ENCODE measurements at places on chromosomes 3 and 15. TPM values are rescaled to one million over a fixed set of nuclear protein-coding genes. Genes with fewer than 3 reads are reported as not detected.

Gene TPRG1
- total RNA-seq: 27.3 TPM

Gene MUC20
- total RNA-seq: 0.26 TPM

Gene GOLGA8S
- not detected for total RNA-seq

Gene ADAMTS7
- 1.2 TPM for total RNA-seq

Gene PTPRG
- total RNA-seq: 18.5 TPM

Gene GAP43
- total RNA-seq: not detected

Gene FAM107A
- 21.8 TPM for total RNA-seq

Gene NOX5
- total RNA-seq: 1.6 TPM

Gene DZIP1L
- 17.4 TPM for total RNA-seq

Gene GPR87
- 44.3 TPM for total RNA-seq

Gene SLC27A2
- total RNA-seq: 3.8 TPM

Gene HRH1
- total RNA-seq: 10.9 TPM

DNA sequence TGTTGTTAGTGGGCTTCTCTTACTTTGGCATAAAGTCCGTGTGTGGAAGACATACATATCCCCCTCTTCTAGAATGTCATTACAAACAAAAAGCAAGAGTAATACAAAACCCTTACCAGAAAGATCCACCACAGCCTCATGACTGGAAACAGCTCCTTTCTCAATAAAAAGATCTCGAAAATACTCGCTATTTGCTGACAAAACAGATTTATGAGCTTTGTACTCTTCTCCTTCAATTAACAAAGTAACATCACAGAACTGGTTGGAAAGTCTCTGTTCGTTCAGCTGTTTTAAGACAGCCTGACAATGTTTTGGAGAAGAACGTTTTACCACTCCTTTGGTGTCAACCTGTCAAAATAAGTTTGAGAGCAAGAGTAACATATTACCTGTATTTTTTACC lies 5.9 kb downstream of the ZBTB11 start:
- no peaks in the 10 kb centered on the region for H3K27me3 ChIP-seq
- H3K36me3 ChIP-seq: peaks cover 29% of the 10 kb centered on the region
- H3K4me3 ChIP-seq: no peak overlapping the region
- no peak overlapping the region for H3K27ac ChIP-seq

- H3K27ac ChIP-seq: no peak overlapping the region
- peaks cover under 1% of the 10 kb centered on the region for H3K36me3 ChIP-seq
- no peaks in the 10 kb centered on the region for H3K27me3 ChIP-seq
- H3K4me1 ChIP-seq: no peaks in the 10 kb centered on the region
Observed at GRCh38 chr15:41989573-41990242, 17.4 kb upstream of the EHD4 start.

GRCh38 chr3:21729888-21730459 lies 21.0 kb downstream of the ZNF385D start:
- no peaks in the 10 kb centered on the region for H3K36me3 ChIP-seq
- no peak for DNase-seq
- H3K4me3 ChIP-seq: no peak overlapping the region
- no peaks in the 10 kb centered on the region for H3K4me1 ChIP-seq

- peaks cover 5% of the 10 kb centered on the region for H3K36me3 ChIP-seq
- H3K27ac ChIP-seq: no peak overlapping the region
- H3K4me3 ChIP-seq: no peak overlapping the region
- no peaks in the 10 kb centered on the region for H3K27me3 ChIP-seq
Observed at GRCh38 chr3:195565716-195566115, 18.0 kb downstream of the APOD start.

DNA sequence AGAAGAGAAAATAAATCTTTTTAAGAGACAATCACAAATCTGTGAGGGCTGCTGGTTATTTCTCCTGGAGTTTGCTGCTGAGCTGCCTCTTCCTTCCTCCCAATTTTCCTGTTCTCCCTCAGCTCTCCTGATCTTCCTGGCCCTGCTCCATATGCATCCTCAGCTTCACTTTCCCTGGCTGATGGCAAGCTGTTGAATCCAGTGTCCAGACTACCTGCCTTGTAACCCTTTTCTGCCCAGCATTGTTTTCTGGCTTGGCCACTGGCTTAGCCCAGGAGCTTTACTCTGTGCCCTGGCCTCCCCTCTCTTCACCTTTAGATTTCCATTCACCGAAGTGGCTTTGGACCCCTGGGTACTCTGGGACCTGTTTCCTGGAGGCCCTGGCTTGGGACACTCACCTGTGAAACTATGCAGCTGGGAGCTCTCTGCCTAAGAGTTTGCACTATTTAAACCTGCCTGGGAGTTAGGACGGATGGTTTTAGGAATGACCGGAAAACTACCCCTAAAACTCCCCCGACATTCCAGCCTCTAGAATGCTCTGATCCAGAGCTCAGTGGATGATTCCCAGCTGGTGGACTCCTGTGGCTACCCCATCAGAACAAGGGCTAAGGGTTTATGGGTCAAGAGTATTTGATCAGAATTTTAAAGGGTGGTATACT lies 90.0 kb downstream of the RBPMS2 start:
- peaks cover 86% of the 10 kb centered on the region for H3K36me3 ChIP-seq
- no peak overlapping the region for H3K27ac ChIP-seq
- H3K27me3 ChIP-seq: no peaks in the 10 kb centered on the region
- DNase-seq: no peak
- H3K4me3 ChIP-seq: no peak overlapping the region
- H3K4me1 ChIP-seq: peaks cover 15% of the 10 kb centered on the region

DNA sequence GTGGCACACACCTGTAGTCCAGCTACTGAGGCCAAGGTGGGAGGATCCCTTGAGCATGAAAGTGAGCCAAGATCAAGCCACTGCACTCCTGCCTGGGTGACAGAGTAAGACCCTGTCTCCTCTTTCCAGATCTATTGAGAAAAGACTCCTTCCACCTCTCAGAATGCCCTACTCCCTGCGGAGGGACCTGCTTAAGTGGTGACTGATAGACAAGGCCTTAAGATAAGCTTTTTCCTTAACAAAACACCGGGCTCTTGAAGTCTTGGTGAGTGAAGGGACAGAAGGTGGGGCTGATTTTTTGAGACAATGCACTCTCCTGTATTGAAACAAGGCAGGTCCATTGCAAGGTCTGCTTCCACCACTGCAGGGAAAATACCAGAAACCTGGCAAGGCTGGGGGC lies 338.4 kb upstream of the FRG2C start:
- no peak overlapping the region for H3K4me3 ChIP-seq
- no peak for DNase-seq
- H3K4me1 ChIP-seq: no peaks in the 10 kb centered on the region
- no peak overlapping the region for H3K27ac ChIP-seq

DNA sequence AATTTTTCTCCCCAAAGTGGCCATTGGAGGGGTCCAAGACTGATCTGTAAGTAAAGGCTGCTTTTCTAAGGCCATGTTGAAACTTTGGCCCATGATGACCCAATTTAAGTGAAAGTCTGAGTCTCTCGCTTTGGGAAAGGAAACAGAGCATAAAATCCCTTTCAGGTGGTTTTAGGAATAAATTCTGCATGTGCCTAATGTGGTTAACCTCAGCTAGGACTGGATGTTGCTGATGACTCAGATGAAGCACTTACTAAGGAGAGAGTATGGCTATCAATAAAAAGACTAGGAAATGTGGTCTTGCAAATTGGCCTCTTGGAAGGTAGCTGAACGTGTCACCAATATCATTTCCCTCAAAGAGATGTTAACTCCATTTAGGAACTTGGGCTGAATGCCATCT lies 458.5 kb downstream of the AGBL1 start:
- H3K36me3 ChIP-seq: no peaks in the 10 kb centered on the region
- H3K27me3 ChIP-seq: no peaks in the 10 kb centered on the region
- no peaks in the 10 kb centered on the region for H3K4me1 ChIP-seq
- H3K27ac ChIP-seq: no peak overlapping the region
- DNase-seq: no peak

DNA sequence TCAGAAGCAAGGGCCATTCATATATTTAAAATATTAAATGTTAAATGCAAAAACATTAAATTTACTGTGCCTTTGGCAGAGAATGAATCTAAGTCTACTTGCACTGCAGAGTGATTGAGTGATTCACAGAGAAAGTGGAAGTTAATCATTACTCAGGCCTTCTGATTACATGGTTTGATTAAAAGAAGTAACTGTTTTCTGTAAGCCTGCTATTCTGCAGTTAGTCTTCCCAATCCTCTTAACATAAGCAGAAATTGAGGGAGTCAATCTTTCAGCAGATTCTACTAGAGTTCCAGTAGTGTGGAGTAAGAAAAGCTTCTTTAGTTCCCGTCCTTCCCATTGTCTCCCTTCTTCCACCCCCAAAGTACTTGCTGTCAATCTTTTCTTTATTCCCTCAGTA lies 1.5 kb downstream of the NLGN1 start:
- no peak for DNase-seq
- no peak overlapping the region for H3K27ac ChIP-seq
- H3K27me3 ChIP-seq: peaks cover 9% of the 10 kb centered on the region
- H3K4me3 ChIP-seq: no peak overlapping the region

GRCh38 chr3:178353006-178353694 lies 183.1 kb upstream of the KCNMB2 start:
- no peak overlapping the region for H3K4me3 ChIP-seq
- H3K36me3 ChIP-seq: no peaks in the 10 kb centered on the region
- H3K27me3 ChIP-seq: no peaks in the 10 kb centered on the region
- no peak for DNase-seq

DNA sequence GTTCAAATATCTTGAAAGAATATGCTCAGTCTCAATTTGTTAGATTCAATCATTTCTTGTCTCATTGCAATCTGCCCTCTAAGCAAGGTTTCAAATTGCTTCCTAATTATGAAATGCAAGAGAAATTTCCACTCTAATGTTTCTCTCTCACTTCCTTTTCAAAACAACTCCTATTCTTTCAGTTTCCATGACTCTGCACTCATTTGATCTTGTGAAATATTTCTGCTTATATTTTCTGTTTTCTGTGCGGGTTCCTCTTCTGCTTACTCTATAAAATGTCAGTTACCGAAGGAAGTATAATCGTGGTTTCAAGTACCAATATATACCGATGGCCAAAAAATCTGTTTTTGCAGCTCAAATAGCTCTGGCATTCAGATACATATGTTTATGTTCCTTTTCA lies 521.9 kb upstream of the NAALADL2 start:
- no peaks in the 10 kb centered on the region for H3K36me3 ChIP-seq
- no peaks in the 10 kb centered on the region for H3K27me3 ChIP-seq
- H3K27ac ChIP-seq: no peak overlapping the region
- no peak overlapping the region for H3K4me3 ChIP-seq

DNA sequence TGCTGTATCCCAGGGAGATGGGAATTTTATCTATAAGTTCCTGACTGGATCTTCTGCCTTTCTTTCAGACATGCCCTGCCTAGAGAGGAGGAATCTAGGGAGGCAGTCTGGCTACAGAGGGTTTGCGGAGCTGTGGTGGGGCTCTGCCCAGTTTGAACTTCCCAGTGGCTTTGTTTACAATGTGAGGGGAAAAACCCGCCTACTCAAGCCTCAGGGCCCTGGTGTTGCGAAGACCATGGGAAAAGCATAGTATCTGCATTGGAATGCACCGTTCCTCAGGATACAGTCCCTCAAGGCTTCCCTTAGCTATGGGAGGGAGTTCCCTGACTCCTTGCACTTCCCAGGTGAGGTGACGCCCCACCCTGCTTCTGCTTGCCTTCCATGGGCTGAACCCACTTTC lies 168.7 kb downstream of the TMEM108 start:
- no peaks in the 10 kb centered on the region for H3K4me1 ChIP-seq
- no peaks in the 10 kb centered on the region for H3K36me3 ChIP-seq
- H3K4me3 ChIP-seq: no peak overlapping the region
- no peaks in the 10 kb centered on the region for H3K27me3 ChIP-seq
- H3K27ac ChIP-seq: no peak overlapping the region

DNA sequence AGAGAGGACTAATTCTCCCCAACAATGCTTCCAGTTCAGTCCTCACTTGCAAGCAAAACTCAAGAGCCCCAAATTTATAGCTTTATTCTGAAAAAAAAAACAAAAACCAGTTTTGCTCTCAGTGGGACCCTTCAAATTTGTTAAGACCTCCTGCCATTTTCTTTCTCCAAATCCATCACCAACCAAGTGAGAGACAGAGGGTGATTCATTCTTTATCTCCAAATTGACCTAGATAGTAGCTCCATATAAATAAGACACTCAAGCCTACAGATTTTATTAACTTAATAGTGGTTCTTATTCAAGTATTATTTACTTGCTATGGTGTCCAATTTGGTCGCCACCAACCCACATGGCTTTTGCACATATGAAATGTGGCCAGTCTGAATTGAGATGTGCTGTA lies 195.8 kb downstream of the RORA start:
- H3K27ac ChIP-seq: no peak overlapping the region
- H3K36me3 ChIP-seq: no peaks in the 10 kb centered on the region
- peaks cover 10% of the 10 kb centered on the region for H3K4me1 ChIP-seq
- H3K27me3 ChIP-seq: no peaks in the 10 kb centered on the region

DNA sequence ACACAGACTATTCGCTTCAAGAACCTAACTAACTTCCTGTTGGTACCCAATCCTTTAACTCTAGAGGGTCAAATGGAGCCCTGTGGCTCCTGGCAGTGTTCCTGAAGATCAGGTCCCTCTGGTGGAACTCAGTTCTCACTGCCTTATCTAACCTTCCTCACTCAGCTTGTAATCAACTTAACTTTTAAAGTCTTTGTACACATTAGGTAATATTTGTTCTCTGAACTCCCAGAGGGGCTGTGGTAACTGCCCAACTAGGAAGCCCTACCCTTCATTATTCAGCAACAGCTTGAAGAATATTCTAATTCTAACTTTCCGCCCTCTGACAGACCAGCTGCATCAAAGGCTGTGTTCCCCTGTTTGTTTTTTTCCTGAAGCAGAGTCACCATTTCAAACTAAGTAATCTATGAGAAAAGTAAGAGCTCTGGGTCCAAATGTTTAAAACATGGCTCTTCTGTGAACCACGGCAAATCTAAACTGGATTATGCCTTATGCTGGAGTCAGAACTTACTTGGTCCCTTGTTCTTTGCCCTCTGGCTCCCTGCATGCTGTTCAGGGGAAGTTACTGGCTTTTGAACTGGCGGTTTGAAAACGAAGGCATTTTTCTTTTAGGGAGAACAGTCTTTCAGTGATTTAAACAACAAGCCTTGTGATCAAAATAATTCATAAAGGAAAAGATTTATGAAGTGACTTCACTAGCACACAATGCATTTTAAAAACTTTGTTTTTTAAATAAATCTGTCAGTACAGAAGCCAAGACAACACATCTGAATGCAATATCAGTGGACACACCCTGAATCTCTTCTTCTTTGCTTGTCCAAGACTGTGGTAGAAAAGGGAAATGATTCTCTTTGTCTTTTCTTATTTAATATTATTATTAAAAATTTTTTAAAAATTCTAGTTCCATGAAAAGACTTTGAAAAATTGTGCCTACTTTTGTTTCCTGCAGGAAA lies 365.6 kb downstream of the TIGIT start:
- H3K4me3 ChIP-seq: peak overlapping the region; percentile 17
- no peak for DNase-seq
- peak overlapping the region; percentile 84 for H3K27ac ChIP-seq
- no peaks in the 10 kb centered on the region for H3K36me3 ChIP-seq
- H3K27me3 ChIP-seq: no peaks in the 10 kb centered on the region
- peaks cover 16% of the 10 kb centered on the region for H3K4me1 ChIP-seq

- peaks cover 19% of the 10 kb centered on the region for H3K4me1 ChIP-seq
- H3K27ac ChIP-seq: peak within 1 kb of the TSS; percentile 81
- DNase-seq: peak; percentile 72
- H3K27me3 ChIP-seq: peaks cover 4% of the 10 kb centered on the region
Observed at GRCh38 chr3:161371441-161372320, at the start of gene SPTSSB. Gene SPTSSB (minus strand): TSS chr3:161371517. CDS start chr3:161346323, 25,194 bp downstream.

GRCh38 chr15:55289746-55290527 lies at the start of gene RAB27A:
Gene RAB27A (minus strand): TSS chr15:55289813. CDS start chr15:55234934, 54,879 bp downstream.
- peak; percentile 88 for DNase-seq
- H3K27me3 ChIP-seq: no peaks in the 10 kb centered on the region
- peak within 1 kb of the TSS; percentile 82 for H3K27ac ChIP-seq
- peaks cover 18% of the 10 kb centered on the region for H3K4me1 ChIP-seq

GRCh38 chr3:164230385-164231094 lies 847.8 kb downstream of the SI start:
- H3K27ac ChIP-seq: no peak overlapping the region
- no peak for DNase-seq
- H3K4me3 ChIP-seq: no peak overlapping the region
- no peaks in the 10 kb centered on the region for H3K36me3 ChIP-seq
- H3K27me3 ChIP-seq: no peaks in the 10 kb centered on the region
- no peaks in the 10 kb centered on the region for H3K4me1 ChIP-seq
